ENCODE measurements at places on chromosomes 2 and 18.

DNA sequence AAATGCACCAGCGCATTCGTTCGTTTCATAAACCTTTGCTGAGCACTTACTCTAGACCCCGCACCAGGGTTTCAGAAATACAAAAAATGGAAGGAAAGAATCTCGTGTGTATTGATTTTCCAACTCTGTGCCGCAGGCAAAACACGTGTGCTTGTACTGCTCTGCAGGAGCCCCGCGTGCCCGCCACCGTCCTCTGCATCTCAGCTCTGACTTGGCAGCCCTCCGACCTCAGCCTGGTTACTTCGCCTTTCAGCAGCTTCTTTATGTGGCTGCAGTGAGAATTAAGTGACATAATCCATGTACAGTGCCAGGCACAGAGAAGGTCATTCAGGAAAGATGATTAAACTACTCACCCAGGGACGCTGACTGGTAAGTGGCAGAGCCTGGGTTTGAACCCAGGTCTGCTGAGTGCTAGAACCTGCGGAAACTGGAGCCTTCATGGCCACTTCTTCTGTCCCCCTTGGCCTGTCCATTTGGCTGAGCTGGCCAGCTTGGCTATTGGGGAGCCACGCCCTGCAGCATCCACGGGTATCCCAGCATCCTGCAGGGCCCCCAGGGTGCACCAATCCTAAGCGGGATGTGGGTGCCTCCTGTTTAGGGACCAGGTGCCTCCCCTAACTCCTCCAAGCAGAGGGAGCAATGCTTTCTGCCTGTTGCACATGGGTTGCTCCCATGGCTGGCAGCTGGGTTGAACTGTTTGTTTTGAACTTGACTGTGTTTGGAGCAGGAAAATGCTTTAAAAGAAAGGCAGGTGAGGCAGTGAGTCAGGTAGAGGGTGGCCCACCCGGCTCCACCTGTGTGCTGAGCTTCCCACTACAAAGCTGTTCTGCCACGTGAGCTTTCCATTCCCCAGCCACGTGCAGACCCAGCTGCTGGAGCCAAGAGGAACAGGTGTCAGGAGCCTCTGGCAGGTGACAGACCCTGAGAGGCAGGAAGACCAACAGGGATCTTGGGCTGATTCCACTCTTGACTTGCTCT, 34.3 kb downstream of the INHBB start:
- DNase-seq: no peak

- no peak for DNase-seq
These were observed 931.9 kb downstream of the DCDC2C start for GRCh38 chr2:4635289-4635688.

DNA sequence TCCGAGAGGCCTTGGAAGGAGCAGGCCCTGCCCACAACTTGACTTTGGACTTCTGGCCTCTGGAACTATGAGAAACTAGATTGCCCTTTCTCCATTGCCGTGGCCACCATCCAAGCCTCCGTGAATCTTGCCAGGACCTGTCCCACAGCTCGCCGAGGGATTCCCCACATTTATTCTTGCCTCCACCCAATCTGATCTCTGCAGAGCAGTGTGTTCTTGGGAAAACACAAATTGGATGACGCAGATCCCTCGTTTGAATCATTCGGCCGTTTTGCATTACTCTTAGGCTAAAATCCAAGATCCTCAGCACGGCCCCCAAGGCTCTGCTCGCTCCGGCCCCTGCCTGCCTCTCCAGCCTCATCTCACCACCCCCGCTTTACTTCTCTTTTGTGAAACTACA, 364.2 kb downstream of the ZNF516 start:
- no peak for DNase-seq

DNA sequence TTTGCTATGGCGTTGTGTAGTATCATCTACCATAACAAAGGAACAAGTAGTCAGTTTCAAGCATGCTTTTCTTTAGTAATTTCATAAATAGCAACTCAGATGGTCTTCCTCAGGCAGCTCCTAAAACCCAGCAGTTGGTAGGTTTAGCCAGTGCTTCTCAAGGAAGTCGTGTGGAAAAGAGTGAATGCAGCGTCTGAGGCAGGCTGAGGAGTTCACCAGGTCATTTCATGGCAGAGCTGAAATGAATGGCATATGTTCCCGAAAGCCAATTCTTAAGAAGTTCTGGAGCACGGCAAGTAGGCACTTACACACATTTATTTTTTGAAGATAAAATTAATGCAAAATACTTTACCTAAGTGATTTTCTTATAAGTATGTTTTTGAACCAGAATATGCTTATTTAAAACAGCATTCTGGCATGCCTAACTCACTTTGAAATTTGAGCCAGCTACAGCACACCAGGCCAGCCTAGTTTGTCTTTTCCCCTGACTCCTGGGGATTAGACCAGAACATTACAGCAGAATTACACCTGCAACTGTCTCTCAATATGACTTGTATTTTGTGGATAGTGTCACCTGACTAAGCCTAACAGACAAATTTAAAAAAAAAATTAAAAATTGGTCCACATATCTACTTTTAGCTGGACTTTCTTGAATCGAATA, 62.2 kb downstream of the OSBPL6 start:
- DNase-seq: no peak

- no peak for DNase-seq
These were observed 172.1 kb downstream of the NEDD4L start for GRCh38 chr18:58216071-58216481.

DNA sequence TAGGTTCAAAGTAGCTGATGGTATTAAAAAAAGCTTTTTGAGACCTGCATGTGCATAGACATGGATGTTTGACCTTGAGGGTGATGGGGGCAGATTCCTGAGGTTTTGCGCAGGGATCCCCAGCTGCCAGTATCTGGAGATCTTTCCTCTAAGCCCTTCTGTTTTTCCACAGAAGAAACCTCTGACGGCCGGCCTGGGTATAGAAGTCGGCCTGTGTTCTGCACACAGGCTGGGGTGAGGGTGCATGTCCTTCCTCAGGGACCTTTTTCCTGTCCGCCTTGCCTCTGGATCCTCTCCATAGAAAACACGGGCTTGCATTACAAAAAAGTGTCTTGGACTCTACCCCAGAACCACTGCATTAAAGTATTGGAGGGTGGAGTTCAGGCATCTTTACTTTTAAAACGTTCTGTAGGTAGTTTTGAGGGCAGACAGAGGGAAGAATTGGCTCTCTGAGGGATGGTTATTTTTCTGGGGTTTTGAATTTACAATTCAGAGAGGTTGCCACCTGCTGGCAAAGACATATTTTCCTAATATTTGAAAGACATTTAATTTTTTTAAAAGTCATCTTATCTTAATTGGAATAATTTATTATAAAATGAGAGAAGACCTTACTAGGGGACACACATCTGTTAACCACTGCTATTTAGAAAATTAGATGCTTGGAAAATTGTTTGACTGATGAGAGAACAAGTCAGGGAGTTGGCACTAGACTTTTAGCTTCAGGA, 350.6 kb downstream of the DCDC2C start:
- DNase-seq: no peak

DNA sequence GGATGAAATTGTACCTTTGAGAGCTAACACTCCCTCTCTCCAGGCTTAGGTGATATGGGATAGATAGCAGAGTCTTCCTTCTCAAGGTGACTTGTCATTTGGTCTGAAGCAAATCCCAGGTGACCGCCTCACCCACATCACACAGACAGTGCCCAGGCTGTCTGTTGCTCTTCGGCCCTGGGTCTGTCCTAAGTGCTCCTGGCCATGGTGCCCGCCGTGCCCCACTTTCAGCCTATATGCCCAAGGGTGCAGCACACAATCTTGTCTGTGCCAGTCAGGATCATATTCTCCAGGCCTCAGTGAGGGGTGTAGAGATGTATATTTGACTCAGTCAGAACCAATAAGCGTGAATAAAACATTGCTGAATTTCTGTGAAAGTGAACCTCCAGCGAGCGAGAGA, 326.8 kb downstream of the DYSF start:
- DNase-seq: no peak

DNA sequence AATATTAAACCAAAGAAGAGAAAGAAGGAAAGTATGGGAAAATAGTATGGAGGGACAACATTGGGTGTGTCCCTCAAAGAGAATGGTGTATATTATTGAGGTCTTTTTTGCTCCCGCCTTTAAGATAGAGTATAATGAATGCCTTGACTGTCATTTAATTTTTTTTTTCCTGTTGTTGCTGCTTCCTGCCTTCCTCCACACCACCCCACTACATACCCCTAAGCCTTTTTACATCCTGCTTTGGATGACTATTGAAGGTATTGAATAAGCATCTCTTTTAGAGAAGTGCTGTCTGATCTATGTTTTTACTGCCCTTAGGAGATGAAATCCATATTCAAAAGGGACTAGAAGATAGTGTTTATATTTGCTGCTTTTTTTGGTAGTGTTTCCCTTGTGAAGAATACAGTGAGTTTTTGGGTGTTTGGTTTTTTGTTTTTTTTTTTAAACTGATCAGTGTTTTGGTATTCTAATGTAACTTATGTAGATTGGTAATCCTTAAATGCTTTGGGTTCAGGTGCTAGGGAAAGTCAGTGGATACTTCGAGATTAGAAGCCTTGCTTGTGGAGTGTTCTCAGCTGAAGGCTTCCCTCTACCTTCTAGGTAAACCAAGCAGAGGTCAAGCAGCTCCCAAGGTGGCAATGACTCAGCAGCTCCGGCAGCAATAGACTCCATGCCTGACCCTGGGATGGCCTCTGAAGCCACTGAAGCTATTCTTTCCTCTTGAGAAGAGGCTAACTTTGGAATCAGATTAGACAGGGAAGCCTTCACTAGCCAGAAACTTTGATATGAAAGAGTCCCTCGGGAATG, 5.0 kb downstream of the FZD7 start:
- no peak for DNase-seq

DNA sequence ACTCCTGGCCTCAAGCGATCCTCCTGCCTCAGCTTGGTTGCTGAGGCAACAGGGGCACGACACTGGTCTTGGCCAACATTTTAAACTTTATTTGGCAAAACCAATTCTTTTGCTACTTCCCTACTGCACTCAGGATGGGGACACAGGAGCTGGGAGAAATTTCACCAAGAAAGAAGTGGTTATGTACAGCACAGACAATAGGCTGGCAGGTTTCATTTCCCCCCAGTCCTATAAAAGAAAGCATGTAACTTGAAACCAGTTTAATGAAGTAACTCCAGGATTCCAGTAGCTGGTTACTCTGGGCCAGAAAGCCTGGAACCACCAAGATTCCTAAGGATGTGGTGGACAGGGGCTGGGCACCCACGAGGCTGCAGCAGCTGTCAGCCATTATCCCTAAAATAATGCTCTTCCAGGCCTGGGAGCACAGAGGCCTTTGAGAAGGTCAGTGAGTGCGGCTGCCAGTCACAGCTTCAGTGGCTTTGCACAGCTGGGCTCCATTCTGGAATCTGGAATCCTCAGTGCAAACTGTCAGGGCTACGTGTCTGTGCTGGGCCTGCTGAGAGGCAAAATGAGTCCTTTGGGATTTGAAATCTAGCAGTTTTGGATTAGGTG, 142.3 kb upstream of the ITGA6 start:
- no peak for DNase-seq

DNA sequence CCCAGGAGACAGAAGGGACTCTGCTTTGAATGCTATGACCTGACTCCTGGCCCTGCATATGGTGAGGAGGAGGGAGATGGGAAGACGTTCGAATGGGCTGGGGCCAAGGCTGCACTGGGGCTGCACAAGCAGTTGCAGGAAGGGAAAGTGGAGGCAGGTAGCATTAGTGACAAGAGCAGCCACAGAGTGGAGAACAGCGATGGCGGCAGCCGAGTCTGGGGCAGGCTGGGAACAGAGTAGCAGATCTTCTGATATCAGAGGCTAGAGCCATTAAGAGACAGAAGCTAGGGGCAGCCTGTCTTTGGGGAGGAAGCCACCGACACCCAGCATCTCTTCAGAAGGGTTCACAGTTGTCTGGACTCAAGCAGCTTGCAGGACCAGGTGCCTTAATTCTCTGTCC, 50.1 kb downstream of the ST3GAL5 start:
- no peak for DNase-seq

- DNase-seq: no peak
These were observed 137.7 kb downstream of the TANC1 start for GRCh38 chr2:159106109-159106508.

DNA sequence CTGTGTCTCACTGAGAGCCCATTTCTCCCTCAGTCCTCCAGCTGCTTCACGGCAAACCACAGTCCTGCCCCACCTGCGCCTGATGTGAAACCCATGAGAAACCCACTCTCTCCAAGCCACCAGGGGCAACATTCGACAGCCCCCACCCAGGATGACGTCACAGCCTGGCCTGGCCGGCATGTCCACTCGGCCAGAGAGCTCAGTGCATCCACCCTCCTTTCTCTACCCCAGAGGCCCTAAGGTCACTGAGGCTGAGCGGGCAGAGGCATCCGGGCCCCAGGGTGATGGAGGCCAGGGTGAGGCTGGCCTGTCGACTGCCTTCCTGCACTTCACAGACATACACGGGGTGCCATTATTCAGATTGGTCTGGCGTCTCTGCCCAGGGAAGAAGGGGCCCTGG, 402.7 kb upstream of the MYT1L start:
- DNase-seq: no peak

DNA sequence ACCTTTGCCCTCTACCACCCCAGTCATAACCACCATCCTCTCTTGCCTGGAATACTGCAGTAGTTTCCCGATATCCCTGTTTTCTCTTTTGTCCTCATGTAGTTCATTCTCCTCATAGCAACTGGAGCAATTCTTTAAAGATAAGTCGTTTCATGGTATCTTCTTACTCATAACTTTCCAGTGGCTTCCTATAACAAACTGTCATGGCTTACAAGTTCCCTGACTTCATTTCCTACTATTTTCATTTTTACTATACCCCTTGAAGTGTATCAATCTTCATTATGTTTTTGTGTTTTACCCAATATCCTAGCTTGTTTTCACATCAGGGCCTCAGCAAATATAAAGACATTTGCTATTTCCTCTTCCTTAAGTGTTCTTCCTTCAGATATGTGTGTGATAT, 83.7 kb upstream of the PROKR1 start:
- DNase-seq: no peak

DNA sequence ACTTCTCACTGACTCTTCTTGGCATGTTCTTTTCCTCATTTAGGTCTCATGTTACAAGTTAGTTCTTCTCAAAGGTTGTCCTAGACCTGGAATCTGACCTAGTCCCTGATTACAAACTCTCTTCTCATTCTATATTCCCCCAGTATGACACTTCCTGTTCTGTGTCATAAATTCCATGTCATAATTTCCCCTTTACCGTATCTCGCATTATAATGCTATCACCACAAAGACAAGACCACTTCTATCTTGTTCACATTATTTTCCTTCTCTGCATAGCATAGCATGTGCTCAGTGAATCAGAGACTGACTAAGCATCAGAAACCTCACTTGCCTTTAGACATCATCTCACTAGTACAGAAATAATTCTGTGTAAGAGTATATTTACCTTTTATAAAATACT, 63.6 kb upstream of the CAVIN2 start:
- DNase-seq: no peak

- DNase-seq: no peak
These were observed 118.2 kb downstream of the ZNF516 start for GRCh38 chr18:76376668-76377358.

GRCh38 chr2:165844216-165844615, 50.2 kb upstream of the GALNT3 start:
- no peak for DNase-seq

- no peak for DNase-seq
These were observed 133.1 kb downstream of the MREG start for GRCh38 chr2:215879977-215880940.

- DNase-seq: no peak
These were observed 126.5 kb downstream of the LPIN1 start for GRCh38 chr2:11872948-11873269.

GRCh38 chr18:59787998-59788790, 91.0 kb upstream of the CCBE1 start:
- no peak for DNase-seq

- no peak for DNase-seq
These were observed 69.1 kb downstream of the PHLPP1 start for GRCh38 chr18:62784338-62784965.

GRCh38 chr18:57898506-57899124, 95.5 kb upstream of the ATP8B1 start:
- DNase-seq: no peak

- DNase-seq: no peak
These were observed 9.9 kb downstream of the TMBIM1 start for GRCh38 chr2:218282173-218282991.

All from stimulated activated CD8-positive, alpha-beta memory T cell treated with anti-CD3 and anti-CD28 coated beads, Interleukin-4, amount 100 ng/mL, for 1 hour (primary cell).